Stimulated activated CD4-positive, alpha-beta T cell treated with anti-CD3 and anti-CD28 coated beads, Interleukin-12 subunit alpha, Interleukin-12 subunit beta, amount 100 ng/mL, for 24 hours (primary cell): ENCODE measurements at places on chromosomes 13 and 19.

DNA sequence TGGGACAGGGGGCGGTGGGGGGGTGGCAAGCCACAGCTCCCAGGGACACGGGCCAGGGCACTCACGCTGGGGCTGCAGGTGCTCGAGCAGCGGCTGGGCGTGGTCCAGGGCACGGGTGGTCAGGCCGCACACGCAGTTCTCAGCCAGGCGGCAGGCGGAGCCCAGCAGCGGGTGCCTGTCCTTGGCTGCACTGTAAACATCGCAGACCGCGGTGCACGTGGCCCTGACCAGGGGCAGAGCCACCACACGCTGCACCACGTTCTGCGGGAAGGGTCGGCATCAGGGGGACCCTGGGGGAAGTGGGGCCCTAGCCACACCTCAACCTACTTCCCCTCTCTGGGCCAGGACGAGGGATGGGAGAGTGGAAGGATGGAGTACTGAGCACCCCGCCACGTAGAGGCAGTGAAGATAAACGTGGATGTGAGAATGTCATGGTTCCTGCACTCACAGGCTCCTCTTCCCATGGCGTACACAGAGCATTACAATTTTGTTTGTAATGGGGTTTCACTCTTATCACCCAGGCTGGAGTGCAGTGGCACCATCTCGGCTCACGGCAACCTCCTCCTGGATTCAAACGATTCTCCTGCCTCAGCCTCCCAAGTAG is 3.4 kb downstream of the PLIN5 start:
- DNase-seq, result no peak

GRCh38 chr13:82370316-82370715 is 1512.0 kb downstream of the SLITRK1 start:
- no peak for DNase-seq

- DNase-seq, result no peak
These were observed 3.5 kb upstream of the S1PR5 start for GRCh38 chr19:10520652-10521318.

DNA sequence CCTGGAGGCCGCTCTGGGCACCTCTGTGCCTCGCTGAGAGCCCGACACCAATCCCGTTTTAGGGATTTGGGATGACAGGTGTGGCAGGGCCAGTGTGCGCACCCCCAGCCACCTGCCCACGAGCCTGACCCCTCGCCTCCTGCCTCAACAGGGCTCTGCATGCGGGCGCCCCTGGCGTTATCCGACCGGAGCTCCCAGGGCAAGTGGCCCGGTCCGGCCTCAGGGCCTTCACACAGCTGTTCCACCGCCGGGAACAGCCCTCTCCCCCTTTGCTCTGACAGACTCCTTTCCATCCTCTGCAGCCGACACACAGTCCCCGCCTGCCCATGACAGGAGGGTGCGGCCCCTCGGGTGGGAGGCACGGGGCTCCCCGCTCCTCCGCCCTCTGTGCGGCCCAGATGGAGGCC is 7.1 kb upstream of the WDR18 start:
- no peak for DNase-seq

DNA sequence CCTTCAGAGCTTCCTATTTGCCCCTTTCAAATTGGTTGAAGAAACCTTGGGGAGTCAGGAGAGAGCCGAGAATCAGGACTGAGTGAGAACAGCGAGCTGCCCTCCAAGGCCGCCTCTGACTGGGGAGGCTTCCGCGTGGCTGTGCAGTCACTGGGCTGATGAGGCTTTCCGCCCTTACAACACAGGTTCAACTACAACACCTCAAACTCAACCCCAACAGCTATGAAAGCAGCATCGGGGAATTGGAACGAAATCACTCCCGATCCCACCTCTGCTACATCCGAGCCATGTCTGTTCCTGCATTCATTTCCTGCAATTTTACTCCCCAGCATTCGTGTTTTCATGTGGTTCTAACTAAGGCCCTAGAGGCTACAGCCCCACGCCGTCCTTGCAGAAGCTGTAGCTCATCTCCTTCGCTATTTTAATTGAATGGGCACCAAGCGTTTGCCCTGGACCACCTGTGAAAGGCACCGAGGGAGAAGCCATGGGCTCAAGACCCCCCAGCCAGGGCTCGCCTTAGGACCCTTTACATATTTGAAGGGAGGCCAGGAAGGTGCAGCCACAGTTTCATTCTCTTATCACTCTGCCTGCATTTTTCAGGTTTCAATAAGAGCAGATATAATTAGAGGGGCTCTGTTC is 12.3 kb upstream of the RASA3 start:
- no peak for DNase-seq

- DNase-seq, result no peak
These were observed 23.6 kb downstream of the VSTM2B start for GRCh38 chr19:29549105-29550070.

DNA sequence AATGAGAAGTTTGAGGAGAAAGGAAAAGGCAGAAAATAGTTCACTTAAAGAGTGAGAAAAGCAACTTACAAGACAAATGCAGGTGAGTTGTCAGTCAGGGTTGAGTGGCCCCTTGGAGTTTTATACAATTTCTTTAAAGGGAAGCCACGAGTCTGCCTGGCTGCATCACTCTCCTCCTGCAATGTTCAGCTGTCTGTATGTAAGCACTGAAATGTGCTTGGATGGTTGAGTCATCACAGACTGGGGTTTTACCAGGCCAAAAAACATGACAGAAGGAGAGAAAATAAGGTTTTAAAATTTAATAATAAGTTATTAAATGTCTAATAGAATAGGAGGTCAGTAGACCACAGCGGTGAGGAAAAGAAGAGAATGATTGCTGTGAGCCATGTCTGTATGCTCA is 51.0 kb upstream of the FGF14 start:
- no peak for DNase-seq

DNA sequence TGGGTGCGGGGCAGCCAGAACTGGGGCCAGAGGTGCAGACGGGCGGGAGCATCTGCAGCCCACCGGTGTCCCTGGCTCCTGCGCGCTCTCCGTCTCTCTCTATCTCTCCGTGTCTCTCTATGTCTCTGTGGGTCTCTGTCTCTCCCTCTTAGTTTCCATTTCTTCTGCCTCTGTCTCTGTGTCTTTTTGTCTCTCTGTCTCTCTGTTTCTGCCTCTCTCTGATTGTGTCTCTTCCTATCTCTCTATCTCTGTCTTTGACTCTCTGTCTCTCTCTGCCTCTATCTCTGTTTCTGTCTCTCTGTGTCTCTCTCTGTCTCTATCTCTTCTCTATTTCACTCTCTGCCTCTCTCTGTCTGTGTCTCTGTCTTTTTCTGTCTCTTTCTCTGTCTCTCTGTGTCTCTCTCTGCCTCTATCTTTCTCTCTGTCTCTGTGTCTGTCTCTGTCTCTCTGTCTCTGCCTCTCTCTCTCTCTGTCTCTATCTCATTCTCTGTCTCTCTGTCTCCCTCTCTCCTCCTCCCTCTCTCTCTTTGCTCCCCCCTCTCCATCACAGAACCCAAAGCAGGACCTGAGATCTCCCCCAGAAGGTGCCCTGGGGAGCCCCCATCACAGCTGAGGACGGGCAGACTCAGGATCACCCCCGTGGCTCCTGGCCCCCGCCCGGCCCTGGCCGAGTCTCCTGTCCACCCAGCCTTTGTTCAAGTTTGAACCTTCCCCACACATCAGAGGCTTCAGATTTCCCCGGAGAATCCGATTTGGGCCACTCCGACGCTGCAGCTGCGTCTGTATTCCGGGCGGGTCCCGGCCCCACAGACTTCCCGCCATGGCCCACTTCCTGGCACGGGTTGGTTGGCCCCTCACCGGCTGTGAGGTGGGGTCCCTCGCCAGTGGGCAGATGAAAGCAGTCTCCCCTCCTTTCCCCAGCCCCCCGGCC is 48.6 kb upstream of the TCF3 start:
- DNase-seq, result no peak

- no peak for DNase-seq
These were observed 7.5 kb downstream of the ANO8 start for GRCh38 chr19:17327068-17327653.
